ENCODE measurements at places on chromosomes 1 and 21. TPM values are rescaled to one million over a fixed set of nuclear protein-coding genes. Genes with fewer than 3 reads are reported as not detected.

GRCh38 chr1:38628241-38628640 lies 231.3 kb downstream of the RRAGC start:
- no peak for DNase-seq

Gene CALML6
- 0.29 TPM for total RNA-seq

DNA sequence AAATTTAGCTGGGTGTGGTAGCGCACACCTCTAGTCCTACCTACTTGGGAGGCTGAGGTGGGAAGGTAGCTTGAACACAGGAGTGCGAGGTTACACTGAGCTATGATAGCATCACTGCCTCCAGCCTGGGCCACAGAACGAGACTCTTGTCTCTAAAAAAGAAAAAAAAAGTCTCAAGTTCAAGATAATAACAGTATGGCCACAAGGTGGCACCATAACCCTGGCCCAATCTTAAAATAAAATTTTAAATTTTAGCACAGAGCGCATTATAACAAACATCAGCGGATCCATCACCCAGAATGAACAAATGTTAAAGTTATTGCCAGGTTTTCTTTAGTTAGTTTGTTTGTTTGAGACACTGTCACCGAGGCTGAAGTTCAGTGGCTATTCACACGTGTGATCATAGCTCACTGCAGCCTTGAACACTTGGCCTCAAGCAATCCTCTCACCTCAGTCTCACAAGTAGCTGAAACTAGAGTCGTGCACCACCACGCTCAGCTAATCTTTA lies 2.9 kb upstream of the HTR6 start:
- DNase-seq, result peak; percentile 89

DNA sequence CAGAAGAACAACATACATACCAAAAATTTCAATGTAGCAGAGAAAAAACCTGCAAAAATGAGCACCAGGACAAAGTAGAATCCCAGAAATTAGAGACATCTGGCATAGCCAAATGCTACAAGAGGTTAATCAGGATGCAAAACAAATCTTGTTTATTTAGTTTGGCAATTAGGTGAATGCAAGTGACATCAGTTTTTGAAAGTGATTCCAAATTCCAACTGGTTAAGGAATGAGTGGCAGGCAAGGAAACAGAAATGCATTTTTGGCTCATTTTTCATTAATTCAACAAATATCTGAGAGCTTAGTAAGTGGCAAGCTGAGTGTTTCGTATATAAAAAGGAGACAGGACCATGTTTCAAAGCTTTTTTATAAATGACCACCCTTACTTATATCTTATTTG lies 21.3 kb downstream of the SCAF4 start:
- peak; percentile 35 for DNase-seq

Gene MPZ
- total RNA-seq, result 2.2 TPM

Gene TPTE
- not detected for total RNA-seq

GRCh38 chr1:156126043-156126629 lies 11.6 kb downstream of the LMNA start:
- peak; percentile 94 for DNase-seq

DNA sequence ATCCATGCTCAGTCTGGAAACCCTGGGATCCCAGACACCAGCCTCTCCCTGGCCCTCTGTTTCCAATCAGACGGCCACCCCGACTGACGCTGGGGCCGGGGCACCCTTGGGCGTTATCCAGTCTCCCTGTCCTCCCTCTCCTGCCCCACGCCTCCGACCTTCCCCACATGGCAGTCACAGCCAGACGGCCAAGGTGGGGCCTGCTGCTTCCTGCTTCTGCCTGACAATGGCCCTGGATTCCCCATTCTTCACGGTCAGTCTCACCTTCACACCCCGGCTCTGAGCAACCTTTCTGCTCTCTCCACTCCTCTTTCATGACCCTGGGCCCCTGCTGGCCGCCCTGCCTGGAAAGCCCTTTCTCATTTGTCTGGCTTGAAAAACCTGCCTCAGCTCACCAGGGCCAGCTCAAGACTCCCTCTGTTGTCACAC lies 6.6 kb downstream of the GNG4 start:
- no peak for DNase-seq

DNA sequence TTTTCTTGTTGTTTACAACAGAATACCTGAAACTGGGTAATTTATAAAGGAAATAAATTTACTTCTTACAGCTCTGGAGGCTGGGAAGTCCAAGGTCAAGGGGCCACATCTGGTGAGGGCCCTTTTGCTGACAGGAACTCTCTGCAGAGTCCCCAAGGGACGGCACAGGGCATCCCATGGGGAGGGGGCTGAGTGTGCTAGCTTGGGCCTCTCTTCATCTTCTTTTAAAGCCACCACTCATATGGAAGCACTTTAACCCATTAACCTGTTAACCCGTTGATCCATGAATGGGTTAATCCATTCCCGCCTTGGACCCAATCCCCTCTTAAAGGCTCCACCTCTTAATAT lies 76.3 kb downstream of the OBSCN start:
- DNase-seq, result no peak

Gene APCS
- not detected for total RNA-seq

DNA sequence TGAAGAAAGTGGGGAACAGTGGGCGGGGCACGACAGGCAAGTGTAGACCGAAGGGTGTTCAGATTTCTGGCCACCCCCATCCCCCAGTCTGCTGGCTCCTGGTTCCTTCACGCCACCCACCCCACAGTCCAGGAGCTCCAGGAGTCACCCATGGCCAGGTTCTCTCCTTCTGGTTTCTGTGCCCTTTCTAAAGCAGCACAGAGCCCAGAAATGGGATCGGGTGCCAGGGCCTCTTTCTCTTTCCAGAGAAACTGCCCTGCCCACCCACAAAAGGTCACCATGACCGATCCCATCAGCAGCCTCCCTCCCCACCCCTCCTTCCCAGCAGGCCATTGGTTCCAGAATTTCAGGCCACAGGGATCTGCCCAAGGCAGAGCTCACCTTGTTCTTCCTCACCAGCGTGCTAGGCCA lies 3.2 kb upstream of the CELSR2 start:
- peak; percentile 92 for DNase-seq

DNA sequence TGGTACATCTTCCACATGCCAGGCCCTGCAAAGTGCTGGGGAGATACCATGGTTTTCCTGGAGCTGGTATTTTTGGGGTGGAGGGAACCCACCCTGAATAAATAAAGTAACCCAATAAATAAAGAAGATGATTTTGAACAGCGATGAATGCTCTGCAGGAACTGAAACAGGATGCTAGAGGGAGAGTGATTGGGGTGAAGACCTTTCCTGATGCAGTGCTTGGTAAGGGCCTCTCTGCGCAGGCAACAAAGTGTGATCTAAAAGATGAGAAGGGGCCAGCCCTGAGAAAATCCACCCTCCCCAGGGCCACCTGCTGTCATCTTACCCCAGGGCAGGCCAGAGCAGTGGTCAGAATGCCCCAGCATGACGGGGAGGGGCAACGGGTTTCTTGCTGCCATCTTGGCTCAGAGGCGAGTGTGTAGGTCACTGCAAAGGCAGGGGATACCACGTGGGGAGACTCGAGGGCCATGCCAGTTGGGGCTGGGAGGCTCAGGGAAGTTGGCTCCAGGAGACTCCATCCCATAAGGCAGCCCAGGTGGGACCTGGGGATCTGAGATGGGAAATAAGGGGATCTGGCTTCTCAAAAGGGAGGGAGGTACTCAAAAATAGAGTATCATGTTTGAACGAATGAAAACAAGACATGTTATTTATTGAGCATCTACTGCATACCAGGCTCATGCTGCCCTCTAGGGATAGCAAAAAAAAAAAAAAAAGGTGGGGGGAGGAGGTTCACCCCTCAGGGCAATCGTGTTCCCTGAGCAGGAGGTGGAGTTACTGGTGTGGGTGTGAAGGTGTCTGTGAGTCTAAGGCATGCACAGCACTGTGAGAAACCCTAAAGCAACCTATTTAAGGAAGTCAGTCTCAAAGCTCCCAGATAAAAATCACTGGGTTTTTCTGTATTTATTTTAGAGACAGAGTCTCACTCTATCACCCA lies 2.8 kb downstream of the SRARP start:
- DNase-seq, result peak; percentile 78

Gene OPRD1
- total RNA-seq, result not detected

DNA sequence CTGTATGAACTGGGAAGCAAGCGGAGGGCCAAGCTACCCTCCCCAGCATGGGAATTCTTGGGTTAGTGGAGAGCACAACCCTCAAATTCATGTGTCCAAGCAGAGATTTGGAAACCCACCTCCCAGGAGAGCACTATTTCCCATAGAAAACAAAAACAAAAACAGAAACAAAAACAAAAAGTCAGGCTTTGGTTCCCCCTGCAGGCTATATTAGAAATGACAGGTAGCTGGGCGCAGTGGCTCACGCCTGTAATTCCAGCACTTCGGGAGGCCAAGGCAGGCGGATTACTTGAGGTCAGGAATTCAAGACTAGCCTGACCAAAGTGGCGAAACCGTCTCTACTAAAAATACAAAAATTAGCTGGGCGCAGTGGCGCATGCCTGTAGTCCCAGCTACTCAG lies 10.8 kb downstream of the MINDY1 start:
- DNase-seq, result no peak

Gene MRTO4
- total RNA-seq, result 18.5 TPM

Gene CORT
- total RNA-seq, result 0.29 TPM

DNA sequence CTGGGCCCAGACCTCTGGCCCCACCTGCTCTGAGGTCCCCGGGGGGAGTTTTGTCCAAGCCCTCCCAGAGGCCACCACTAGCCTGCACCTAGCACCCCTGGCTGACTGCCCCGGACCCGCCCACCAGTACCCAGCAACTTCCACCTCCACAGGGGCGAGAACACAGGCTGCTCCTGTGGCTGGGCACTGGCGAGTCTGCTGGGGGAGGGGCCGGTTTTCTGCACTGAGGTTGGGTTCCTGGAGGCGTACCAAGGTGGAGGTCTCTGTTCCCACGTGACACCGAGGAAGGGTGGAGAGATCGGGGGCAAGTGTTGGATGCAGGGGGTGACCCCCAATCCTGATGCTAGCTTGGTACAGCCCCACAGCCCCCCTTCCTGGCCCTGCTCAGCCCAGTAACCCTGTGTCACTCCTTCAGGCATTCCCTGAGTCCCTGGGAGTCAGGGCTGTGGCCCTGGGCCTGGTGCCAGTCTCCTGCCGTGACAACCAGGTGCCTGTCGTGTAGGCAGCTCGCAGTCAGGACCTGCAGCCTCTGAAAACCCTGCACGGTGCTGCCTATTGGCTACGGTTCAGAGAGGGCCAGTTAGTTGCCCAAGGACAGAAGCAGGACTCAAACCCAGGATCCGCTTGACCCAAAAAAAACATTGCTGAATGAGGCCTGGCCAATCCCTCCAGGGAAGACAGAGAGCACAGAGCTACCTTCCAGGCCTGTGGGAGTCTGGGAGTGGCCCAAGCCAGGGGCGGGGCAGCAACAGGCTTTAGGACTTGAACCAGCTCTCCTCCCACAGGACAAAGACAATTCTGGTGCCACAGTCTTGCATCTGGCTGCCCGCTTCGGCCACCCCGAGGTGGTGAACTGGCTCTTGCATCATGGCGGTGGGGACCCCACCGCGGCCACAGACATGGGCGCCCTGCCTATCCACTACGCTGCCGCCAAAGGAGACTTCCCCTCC lies 3.1 kb downstream of the ESPN start:
- DNase-seq, result no peak

Gene SYDE2
- 13.8 TPM for total RNA-seq

- peak; percentile 91 for DNase-seq
Measured at GRCh38 chr1:98323388-98323787, 338.1 kb upstream of the SNX7 start.

Gene CATSPERE
- 1.8 TPM for total RNA-seq

GRCh38 chr1:172390683-172391551 lies 29.6 kb upstream of the C1orf105 start:
- peak; percentile 68 for DNase-seq

- no peak for DNase-seq
Measured at GRCh38 chr1:226350519-226350865, 41.5 kb upstream of the LIN9 start.

- DNase-seq, result peak; percentile 89
Measured at GRCh38 chr1:161019751-161020495, 1.0 kb downstream of the F11R start.

DNA sequence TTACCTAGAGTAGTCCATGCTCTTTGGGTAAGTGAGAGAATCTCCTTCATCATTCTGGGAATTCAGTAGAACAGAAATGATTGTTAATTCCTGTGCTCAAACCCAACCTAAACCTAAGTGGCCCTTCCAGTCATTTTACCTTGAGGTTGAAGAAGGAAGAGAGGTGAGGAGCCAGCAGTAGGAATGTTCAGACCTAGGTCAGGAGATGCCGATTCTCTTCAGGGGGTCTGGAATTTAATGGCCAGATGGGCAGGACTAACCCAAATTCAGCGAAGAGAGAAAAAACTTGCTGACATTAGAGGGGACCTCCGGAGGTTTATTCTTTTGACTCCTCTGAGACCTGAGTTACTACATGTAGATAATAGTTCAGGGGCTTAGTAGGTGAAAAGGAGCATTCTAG lies 16.5 kb upstream of the OR2B11 start:
- DNase-seq, result no peak

Gene OR2T2
- not detected for total RNA-seq

DNA sequence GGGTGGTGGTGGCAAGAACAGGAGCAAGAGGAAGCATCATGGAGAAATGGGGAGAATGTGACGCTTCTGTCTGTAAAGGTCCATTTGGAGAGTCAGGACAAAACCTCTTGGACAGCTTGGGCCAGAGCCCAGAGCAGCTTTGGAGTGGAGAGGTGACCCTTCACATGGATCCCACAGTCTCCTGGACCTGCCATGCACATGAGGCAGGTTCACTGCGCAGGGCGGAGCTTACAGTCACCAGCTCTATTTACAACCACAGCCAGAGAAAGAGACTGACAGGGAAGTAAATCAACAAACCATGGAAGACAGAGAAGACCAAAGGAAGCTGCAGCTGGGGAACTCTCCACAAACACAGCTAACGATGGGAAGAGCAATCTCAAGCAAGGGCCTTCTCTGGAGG lies 828 bp upstream of the RGS8 start:
- no peak for DNase-seq

DNA sequence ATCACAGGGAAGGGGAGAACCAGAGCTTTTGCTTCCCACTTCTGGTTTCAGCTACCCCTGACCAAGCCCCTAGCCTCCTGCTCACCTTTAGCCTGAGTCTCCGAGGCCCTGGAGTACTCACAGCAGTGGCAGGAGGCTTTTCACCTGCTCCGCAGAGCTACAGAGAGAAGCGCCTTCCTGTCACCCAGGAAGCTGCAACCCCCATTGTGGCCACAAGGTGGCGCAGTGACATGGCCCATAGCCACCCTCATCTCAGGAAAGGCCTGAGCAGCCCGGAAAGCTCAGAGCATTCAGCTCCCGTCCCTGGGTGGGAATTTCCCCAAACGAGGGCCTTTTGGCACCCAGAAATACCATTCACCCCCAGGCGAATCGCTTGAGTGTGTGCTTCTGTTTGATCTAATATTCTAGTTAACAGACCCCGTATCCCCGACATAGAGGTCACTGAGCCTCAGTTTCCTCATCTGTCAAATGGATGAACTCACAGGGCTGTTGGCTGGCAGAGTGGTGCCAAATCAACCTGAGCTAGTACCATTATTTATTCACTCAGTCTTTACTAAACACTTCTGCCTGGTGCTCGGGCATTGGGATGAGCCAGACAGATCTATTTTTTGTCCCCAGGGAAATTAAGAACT lies 25.3 kb downstream of the A3GALT2 start:
- DNase-seq, result peak; percentile 97

Gene OR2L5
- total RNA-seq, result not detected

DNA sequence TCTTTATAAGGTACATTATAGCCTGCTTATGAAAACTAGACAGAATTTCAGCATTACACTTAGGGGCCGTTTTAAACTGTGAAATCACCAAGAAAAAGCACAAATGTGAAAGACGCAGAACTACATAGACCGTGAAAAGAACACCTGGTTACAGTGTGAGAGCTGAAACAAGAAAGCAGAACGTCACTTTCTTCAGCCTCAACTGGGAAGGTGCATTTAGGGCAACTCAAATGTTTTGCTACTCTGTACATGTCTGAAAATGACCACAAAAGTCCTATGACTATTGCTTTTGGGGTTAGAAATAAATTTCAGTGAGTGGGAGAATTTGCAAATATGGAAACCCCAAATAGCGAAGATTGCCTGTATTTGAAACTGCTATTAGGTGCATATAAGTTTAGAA lies 268.7 kb downstream of the OLFM3 start:
- DNase-seq, result no peak
